Naive thymus-derived CD4-positive, alpha-beta T cell (primary cell): ENCODE measurements at places on chromosomes 2 and 18. TPM values are rescaled to one million over a fixed set of nuclear protein-coding genes. Genes with fewer than 3 reads are reported as not detected.

Gene ACVR1
- 7.1 TPM for polyA plus RNA-seq

Gene IGFBP2
- not detected for polyA plus RNA-seq

Gene GNAL
- polyA plus RNA-seq = 0.09 TPM

Gene AFF3
- 21.0 TPM for polyA plus RNA-seq

Gene HOXD13
- not detected for polyA plus RNA-seq

Gene KIAA2012
- not detected for polyA plus RNA-seq

Gene DAPL1
- not detected for polyA plus RNA-seq

Gene OST4
- 884 TPM for polyA plus RNA-seq

Gene CABYR
- polyA plus RNA-seq = not detected

Gene BCL2
- 39.6 TPM for polyA plus RNA-seq

Gene FNDC4
- not detected for polyA plus RNA-seq

Gene CHRNG
- 0.10 TPM for polyA plus RNA-seq

Gene NAT8
- not detected for polyA plus RNA-seq

Gene CD207
- polyA plus RNA-seq = not detected

Gene CAVIN2
- not detected for polyA plus RNA-seq

Gene CHN1
- 1.1 TPM for polyA plus RNA-seq

Gene C2orf15
- 7.2 TPM for polyA plus RNA-seq

Gene GPR55
- polyA plus RNA-seq = 1.5 TPM

Gene RGPD3
- polyA plus RNA-seq = 0.17 TPM

Gene NYAP2
- polyA plus RNA-seq = not detected

Gene SPRED2
- polyA plus RNA-seq = 0.53 TPM

Gene PSD4
- 50.4 TPM for polyA plus RNA-seq

Gene GDF7
- 0.17 TPM for polyA plus RNA-seq

Gene AQP12A
- polyA plus RNA-seq = not detected

Gene STK16
- 18.8 TPM for polyA plus RNA-seq

Gene GPAT2
- 4.6 TPM for polyA plus RNA-seq

Gene BUB1
- polyA plus RNA-seq = 1.4 TPM

Gene GCG
- not detected for polyA plus RNA-seq

Gene RIF1
- polyA plus RNA-seq = 37.4 TPM

Gene LCT
- not detected for polyA plus RNA-seq

Gene GALNT14
- not detected for polyA plus RNA-seq

Gene UGT1A4
- not detected for polyA plus RNA-seq

Gene NMUR1
- polyA plus RNA-seq = not detected

Gene TANC1
- polyA plus RNA-seq = 0.22 TPM

Gene TMEM37
- 1.8 TPM for polyA plus RNA-seq

Gene CCL20
- polyA plus RNA-seq = not detected

Gene GPR45
- not detected for polyA plus RNA-seq

Gene G6PC2
- polyA plus RNA-seq = not detected

Gene IL37
- not detected for polyA plus RNA-seq
